Right lung (tissue), 10 donors: ENCODE measurements at places on chromosomes 16 and 17. TPM values are rescaled to one million over a fixed set of nuclear protein-coding genes. Genes with fewer than 3 reads are reported as not detected.

Gene CPNE7
- polyA plus RNA-seq, result not detected

GRCh38 chr16:88885693-88886280, 19.3 kb upstream of the PABPN1L start:
- no peak for DNase-seq

DNA sequence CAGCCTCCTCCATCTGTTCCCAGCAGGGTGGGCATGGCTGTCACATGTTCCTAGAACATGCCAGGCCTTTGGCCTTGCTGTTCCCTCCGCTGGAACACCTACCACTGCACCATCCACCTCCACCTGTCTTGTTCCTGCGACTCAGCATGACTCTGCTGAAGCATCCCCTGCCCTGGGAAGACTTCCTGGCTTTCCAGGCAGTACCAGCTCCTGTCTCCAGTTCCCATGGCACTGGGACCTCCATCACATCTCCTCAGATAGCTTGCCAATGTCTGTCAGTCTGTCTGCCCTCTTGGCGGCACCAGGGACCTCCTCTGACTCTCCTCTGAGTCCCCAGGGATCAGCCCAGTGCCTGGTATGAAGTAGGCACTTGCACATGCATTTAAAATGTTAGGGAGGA, 15.7 kb downstream of the PDP2 start:
- no peak for DNase-seq

DNA sequence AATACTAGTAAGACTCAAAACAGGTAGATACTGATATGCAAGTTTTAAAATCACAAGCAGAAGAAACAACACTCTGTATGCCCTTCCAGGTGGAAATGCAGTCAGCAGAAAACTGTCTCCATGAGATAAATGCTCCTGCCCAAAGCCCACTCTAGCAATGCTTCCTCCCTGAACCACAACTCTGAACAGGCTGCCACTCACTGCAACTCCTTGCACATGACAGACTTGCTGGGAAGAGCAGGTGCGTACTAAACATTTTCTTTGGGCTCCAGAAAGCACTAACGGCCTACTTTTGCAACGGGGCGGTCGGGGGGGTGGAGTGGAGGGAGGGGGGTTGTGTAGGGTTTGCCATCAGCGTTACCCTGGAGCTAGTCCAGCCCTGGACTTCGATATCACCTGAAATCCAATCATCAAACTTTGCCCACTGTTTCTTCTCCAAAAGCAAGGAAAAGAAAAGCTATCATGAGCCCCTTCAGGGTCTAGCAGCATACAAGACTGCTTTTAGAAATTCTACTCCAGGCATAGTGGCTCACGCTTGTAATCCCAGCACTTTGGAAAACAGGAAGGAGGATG, 46.1 kb downstream of the ANKRD11 start:
- DNase-seq, result no peak

DNA sequence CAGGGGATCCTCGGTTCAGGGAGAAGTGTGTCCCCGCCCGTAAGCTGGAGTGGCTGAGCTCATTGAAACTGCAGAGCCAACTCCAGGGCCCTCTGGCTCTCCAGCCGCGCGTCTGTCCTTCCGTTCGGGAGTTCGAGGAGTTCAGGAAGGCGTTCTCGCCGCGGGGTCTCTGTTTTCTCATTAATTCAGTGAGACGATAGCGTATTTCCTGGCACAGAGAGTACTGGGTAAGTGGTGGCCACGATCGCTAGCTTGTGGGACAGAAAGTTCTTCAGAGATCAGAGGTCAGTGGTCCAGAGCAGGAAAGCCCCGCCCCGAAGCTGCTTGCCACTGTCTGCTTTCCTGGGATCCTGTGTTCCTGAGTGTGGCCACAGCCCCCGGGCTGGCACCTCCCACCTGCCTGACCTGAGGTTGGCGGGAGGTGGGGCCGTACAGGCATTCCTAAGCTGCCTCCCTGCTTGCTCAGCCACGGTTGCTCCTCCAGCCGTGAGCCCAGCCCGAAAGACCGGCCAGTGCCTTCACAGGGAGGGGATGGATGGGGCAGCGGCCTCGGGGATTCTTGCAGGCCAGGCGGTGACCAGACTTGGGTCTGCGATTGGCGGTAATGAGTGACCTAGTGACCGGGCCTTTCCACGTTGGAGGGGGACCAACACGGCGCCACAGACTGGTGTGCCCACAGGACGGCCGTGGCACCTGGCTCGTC, 8.9 kb downstream of the BAIAP2 start:
- no peak for DNase-seq

Gene ZC3H7A
- 75.9 TPM for polyA plus RNA-seq

DNA sequence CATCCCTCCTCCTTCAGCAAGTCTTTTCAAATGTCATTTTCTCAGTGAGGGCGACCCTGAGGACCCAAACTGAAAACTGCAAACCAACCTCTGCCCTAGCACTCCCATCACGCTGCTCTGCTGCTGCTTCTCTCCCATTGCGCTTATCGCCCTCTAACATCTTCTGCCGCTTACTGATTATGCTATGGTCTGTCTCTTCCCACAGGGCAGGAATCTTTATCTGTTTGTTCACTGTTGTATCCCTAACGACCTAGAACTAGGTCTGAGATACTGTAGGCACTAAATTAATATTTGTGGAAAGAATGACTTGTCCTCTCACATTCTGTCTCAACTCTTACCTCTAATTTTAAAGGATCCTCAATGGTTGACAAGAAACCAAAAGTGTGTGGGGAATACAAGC, 12.5 kb downstream of the ZSCAN32 start:
- no peak for DNase-seq

Gene ODAD4
- polyA plus RNA-seq, result 8.8 TPM

DNA sequence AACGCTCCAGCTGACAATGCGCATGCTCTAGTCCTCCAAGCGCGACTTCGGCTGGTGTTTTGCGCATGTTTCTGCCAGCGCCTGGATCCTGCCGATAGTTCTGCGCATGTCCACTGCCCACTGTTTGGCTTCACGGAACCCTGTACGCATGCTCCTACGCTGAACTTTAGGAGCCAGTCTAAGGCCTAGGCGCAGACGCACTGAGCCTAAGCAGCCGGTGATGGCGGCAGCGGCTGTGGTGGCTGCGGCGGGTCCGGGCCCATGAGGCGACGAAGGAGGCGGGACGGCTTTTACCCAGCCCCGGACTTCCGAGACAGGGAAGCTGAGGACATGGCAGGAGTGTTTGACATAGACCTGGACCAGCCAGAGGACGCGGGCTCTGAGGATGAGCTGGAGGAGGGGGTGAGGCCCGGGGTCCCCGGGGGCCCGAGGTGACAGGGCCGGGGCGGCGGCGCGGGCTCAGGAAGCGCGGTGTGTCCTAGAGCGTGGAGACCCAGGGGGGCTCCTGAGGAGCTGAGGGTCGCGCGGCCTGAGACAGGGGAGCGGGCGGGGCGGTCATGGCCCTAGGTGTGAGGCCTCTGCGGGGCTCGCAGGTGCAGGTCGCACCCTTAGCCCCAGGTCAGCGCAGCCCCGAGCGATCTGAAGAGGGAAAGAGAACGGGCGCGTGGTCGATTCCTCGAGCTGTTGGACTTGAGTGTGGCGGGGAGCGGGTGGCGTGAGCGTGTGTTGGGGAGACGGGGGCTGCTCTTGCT, at the start of the genes RPS6KB1 and TUBD1:
Gene RPS6KB1 (plus strand): TSS at position 198 of the 752 bp plus-strand sequence. CDS start 64 bp downstream, at position 262.
Gene TUBD1 (minus strand): TSS at position 20 of the 752 bp plus-strand sequence. CDS start 1,941 bp downstream, outside the sequence.
- peak; percentile 99 for DNase-seq

- DNase-seq, result no peak
These were observed 46.3 kb downstream of the MRC2 start for GRCh38 chr17:62673614-62674362.

DNA sequence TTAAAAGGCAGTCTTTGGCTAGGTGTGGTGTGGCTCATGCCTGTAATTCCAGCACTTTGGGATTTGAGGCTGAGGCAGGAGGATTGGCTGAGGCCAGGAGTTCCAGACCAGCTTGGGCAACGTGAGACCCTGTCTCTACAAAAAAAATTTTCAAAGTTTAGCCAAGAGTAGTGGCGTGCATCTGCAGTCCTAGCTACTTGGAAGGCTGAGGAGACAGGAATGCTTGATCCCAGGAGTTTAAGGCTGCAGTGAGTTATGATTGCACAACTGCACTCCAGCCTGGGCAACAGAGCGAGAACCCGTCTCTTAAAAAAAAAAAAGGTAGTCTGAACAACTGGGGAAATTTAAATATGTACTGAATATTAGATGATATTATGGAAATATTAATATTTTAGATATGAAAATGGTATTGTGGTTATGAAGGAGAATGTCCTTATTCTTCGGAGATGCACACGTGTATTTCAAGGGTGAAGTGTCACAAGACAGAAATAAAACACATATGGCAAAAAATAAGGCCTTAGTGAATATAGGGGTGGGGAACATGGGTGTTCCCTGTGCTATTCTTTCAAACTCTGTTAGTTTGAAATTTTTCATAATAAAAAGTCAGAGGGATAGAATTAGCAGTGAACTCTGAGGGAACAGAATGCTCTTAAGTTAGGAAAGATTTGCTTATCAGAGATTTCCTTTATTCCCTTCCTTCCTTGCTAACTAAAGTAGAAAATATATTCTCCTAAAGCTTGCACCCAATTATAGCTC, 144.7 kb downstream of the CDK5R1 start:
- DNase-seq, result no peak

GRCh38 chr16:55045756-55046460, 115.2 kb downstream of the IRX5 start:
- no peak for DNase-seq

Gene TEX19
- not detected for polyA plus RNA-seq

DNA sequence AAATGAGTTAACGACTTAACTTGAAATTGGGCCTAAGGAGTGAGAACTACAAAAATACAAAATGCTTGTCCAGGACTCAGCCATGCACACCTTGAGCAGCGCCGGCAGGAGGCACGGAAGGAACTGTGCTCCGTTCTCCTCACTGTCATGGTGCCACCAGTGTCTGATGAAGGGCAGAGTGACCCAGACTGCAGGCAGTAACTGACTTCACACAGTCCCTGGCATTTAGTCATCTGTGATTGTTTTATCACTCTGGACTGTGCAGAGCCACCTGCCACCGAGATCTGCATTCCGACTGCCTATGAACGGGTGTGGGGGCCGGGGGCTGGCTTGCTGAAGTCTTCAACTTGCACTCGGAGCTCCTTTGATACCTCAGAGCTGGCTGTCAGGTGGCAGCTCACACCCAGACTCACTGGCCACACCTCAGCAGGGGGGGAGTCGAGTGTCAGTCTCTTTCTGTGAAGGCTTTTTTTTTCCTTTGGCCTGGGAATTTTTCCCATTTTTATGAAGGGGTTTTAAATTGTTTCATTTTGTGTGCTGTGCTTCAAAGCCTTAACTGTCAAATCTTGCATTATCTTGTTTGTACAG, 20.2 kb upstream of the ENDOV start:
- no peak for DNase-seq

Gene CSH1
- polyA plus RNA-seq, result 0.32 TPM

DNA sequence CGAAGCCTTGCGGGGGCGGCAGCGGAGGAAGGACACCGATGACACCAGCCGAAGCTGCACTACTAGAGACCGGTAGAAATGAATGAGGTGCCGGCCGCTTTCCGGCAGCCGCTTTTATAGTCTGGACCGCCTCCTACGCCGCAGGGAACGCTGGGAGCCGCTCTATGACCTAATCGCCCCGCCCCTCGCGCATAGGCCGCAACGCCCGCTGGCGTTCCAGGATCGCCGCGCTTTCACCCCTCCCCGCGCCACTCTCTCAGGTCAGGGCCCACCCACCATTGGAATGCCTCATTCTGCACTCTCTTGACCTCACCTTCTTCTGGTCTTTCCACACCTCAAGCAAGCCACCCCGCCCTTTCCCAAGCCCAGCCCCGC, at the start of gene DDX5:
Gene DDX5 (minus strand): TSS at position 89 of the 375 bp plus-strand sequence. CDS start 170 bp downstream, outside the sequence.
- DNase-seq, result no peak

Gene CBFA2T3
- polyA plus RNA-seq, result 3.6 TPM

Gene ABCC3
- 43.4 TPM for polyA plus RNA-seq

DNA sequence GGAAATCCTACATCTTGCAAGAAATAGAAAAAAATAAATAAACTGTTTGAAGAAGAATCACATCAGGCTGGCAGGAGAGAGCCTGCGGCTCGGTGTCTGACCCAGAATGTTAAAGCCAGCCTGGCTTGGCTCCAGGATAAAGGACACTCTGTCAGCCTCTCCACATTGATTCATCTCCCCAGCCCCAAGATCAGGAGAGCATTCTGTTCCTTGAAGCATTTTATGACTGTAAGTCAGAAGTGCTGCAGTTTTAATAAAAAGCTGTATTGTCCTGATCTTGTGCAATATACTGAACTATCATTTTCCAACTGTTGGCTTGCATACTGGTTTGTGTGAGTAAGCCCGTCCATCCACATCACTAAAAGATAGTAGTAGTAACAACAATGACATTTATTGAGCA, 426.6 kb downstream of the HAPSTR1 start:
- DNase-seq, result peak; percentile 23

- DNase-seq, result no peak
These were observed 15.2 kb downstream of the PIEZO1 start for GRCh38 chr16:88769617-88770460.

- DNase-seq, result no peak
These were observed 31.3 kb upstream of the ABCC3 start for GRCh38 chr17:50603340-50603739.

Gene LGALS9B
- 0.30 TPM for polyA plus RNA-seq

Gene GPR179
- polyA plus RNA-seq, result 0.60 TPM

DNA sequence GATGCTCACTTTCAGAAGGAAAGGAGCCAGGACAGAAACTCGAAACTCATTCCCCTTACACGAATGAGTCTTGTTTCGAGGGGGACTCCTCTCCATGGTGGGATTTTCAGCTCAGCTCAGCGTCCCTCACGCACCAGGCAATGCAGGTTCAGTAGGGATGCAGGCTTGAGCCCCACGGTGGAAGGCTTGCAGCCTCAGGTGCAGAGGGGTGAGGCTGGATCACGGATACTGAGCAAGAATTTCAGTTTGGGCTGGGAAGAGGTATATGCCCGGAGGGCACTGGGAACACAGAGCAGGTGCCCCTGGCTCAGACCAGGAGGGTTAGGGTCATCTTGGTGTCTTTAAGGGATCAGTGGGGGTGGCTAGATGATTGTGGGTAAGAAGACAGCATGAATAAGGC, 344.9 kb upstream of the TNRC6C start:
- no peak for DNase-seq

- DNase-seq, result no peak
These were observed 405.9 kb downstream of the SHISA9 start for GRCh38 chr16:13307255-13307654.

Gene IKZF3
- 1.3 TPM for polyA plus RNA-seq

Gene RNPS1
- polyA plus RNA-seq, result 158 TPM

GRCh38 chr16:28191364-28191960, 20.3 kb downstream of the XPO6 start:
- DNase-seq, result no peak

Gene SLC16A6
- 0.76 TPM for polyA plus RNA-seq

DNA sequence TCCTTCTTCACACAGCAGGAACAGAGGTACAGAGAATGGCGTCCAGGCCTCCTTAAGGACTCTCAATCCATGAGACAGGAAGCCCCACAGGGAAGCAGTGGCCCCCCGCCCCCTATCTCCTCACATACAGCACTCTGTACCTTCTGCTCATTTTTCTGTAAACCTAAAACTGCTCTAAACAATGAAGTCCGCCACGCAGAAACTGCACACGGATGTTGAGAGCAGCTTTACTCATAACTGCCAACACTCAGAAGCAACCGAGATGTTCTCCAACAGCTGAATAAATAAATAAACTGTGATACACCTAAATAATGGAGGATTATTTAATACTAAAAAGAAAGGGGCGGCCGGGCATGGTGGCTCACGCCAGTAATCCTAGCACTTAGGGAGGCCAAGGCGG, 9.9 kb downstream of the TBC1D16 start:
- DNase-seq, result no peak

- no peak for DNase-seq
These were observed 59.4 kb downstream of the TMEM114 start for GRCh38 chr16:8530752-8531384.
